Renal cortical epithelial cell (primary cell): ENCODE measurements at places on chromosomes 11 and 22. TPM values are rescaled to one million over a fixed set of nuclear protein-coding genes. Genes with fewer than 3 reads are reported as not detected.

The PKP3 gene
- total RNA-seq: 1.7 and 13.7 TPM in 2 replicates

The DNAJB13 gene
- total RNA-seq: 0.35 and 1.4 TPM in 2 replicates

The PANX3 gene
- total RNA-seq: not detected in 2 replicates

The ADM2 gene
- 2.3 and 3.4 TPM in 2 replicates for total RNA-seq

The CCDC87 gene
- total RNA-seq: 0.35 and 0.80 TPM in 2 replicates

The APLNR gene
- total RNA-seq: not detected in 2 replicates

The NEAT1 gene
- total RNA-seq: 17.4 and 141 TPM in 2 replicates

The BSCL2 gene
- 47.8 and 50.4 TPM in 2 replicates for total RNA-seq

GRCh38 chr11:2522631-2523255 lies 77.9 kb downstream of the KCNQ1 start:
- DNase-seq: no peak

GRCh38 chr22:49192180-49192856 lies 635.4 kb downstream of the BRD1 start:
- no peak for DNase-seq

- no peak for DNase-seq
These were observed 71.7 kb downstream of the CCDC81 start for GRCh38 chr11:86446163-86446923.

DNA sequence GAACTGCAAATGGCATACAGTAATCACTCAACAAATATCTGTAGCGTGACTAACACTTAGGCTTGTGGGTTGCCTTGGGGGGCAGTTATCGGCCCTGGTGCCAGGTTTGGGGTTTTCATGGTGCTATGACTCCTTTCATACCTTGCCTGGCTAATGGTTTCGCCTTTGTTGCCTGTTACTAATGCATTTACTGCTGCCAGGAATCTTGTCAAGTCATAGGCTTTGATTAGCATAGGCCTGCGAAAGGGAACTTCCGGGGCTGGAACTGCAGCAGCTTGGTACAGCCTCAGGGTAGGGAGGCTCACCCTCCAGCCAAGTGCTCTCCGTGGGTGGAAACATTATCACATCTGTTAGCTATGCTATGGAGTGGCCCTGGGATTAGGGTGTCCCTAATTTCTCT lies 13.2 kb downstream of the SLC25A18 start:
- DNase-seq: peak; percentile 99

DNA sequence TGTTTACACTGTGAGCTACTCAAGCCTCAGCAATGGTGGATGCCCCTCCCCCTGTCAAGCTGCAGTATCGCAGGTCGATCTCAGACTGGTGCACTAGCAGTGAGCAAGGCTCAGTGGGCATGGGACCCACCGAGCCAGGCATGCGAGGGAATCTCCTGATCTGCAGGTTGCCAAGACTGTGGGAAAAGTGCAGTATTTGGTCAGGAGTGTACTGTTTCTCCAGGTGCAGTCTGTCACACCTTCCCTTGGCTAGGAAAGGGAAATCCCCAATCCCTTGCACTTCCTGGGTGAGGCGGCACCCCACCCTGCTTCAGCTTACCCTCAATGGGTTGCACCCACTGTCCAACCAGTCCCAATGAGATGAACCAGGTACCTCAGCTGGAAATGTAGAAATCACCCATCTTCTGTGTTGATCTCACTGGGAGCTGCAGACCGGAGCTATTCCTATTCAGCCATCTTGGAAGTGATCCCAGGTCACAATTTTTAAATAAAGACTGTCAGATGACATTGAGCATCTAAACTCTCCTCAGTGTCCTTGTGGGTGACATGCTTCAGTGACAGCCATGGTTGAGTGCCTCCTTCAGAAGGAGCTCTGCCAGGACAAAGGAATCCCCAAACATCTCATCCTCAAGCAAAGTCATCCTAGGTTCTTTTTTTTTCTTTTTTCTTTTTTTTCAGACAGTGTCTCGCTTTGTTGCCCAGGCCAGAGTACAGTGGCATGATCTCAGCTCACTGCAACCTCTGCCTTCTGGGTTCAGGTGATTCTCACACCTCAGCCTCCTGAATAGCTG lies 10.8 kb downstream of the SLC22A24 start:
- no peak for DNase-seq

DNA sequence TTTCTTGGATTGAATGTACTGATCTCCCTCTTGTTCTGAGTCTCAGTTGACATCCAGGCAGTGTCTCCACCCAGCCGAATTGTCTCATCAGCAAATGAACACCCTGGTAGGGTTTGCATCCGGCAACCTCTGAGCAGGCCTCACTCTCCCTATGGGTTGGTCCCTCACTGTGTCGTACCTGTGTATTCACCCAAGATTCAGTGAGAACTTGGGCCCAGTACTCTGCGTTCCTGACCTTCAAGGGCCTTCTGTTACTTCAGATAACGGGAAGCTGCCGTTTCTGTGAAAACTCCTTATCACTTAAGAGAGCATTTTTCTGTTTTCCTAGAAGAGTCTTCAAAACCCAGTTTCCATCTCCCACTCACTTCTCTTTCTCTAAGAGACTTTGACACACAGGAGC lies 915.6 kb downstream of the TBC1D22A start:
- DNase-seq: no peak

- DNase-seq: no peak
These were observed 58.9 kb upstream of the ARHGAP32 start for GRCh38 chr11:129251067-129251466.

- DNase-seq: peak; percentile 59
These were observed 2.9 kb upstream of the ADAMTS8 start for GRCh38 chr11:130431331-130431773.

- DNase-seq: no peak
These were observed 1.2 kb downstream of the SVIP start for GRCh38 chr11:22828373-22828772.

DNA sequence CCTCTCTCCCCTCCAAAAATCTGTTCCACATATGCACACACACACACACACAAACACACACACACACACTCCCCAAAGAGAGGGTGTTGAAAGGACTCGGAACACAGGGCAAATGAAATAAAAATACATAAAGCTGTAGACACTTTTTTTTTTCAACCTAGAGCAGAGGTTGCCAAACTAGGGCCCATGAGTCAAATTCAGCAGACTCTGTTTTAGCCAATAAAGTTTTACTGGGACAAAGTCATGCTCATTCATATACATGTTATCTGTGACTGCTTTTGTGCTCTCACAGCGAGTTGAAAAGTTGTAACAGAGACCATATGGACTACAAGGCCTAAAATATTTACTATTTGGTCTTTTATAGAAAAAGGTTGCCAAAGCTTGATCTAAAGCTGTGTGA lies 8.9 kb downstream of the IMMP1L start:
- DNase-seq: no peak

- no peak for DNase-seq
These were observed 73.4 kb downstream of the NCAM1 start for GRCh38 chr11:113034576-113034975.

- no peak for DNase-seq
These were observed 8.7 kb upstream of the ANKRD13D start for GRCh38 chr11:67280341-67280787.

DNA sequence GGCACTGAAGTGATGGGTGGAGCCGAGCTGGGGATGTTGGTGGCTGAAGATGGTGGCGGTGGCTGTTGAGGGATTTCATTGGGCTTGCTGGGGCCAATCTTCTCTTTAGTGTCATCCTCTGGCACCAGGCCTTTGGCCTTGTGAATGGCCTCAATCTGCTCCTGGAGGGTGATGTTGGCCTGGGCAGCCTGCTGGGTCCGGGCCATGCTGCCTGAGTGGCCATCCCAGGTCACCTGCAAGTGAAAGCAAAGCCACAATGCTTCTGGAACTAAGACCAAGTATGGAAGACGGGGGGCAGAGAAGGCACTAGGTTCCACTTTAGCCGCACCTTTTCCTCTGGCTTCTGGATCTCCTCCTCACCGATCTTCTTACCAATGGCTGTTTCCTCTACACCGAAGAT lies 12.1 kb upstream of the TBC1D10A start:
- no peak for DNase-seq

- no peak for DNase-seq
These were observed 802 bp downstream of the SYT13 start for GRCh38 chr11:45285250-45285828.

DNA sequence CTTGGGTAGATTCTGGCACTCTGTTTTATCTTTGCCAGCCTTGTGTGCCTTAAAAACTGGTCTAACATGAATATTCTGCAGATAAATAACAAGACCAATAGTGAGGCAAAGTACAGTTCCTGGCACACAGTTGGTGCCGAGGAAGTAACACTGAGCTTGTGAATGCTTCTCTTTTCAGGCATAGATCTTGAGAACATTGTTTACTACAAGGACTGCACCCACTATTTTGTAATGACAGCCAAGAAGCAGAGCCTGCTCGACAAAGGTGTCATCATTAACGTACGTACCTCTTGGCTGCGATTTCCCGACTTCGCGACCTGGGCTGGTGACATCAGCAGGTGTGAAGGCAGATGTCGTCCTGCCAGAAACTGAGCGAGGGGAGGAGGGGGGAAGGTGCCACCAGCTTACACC lies 105.7 kb downstream of the MICAL2 start:
- DNase-seq: no peak

DNA sequence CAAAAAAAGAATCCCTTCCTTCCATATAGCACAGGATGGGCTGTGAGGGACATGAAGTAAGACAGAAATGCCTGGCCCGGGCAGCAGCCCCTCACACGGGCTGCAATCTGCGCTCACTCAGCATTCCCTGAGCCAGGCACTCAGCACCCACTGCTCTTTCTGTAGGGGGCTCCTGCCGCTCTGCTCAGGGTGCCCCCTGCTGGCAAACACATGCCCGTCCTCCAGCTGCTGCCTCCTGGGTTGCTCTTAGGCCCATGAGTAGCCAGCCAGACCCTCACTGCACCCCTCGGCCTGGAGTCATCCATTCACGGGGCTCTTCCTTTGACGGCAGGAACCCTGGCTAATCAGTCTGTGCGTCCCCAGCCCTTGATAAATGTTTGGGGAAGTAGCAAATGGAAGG lies 6.9 kb downstream of the MCAT start:
- no peak for DNase-seq

GRCh38 chr22:45580726-45581381 lies 78.2 kb downstream of the FBLN1 start:
- no peak for DNase-seq

DNA sequence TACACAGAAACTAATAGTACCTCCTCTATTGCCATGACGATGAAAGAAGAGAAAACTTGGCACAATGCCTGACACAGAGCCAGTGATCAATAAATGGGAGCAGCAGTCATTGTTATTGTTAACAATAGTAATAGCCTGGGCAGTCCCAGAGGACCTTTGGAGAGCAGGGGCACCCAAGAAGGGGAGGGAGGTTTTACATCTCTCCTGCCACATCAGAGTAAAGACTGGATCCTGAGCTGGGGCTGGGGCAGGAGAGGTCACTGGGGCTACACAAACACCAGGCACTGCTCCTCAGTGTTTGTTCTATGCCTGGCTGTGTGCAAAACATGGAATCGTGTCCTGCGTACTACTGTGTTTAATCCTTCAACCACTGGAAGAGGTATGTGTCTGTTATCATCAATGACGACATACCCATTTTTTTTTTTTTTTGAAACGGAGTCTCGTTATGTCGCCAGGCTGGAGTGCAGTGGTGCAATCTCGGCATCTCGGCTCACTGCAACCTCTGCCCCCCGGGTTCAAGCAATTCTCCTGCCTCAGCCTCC lies 25.0 kb upstream of the CREB3L1 start:
- DNase-seq: no peak

GRCh38 chr11:134282121-134283045 lies 6.2 kb downstream of the GLB1L3 start:
- no peak for DNase-seq

- DNase-seq: no peak
These were observed 10.6 kb upstream of the SH3BP1 start for GRCh38 chr22:37628830-37629229.
